GM04504 (cell line): ENCODE measurements at places on chromosomes 1 and 21.

- DNase-seq: no peak
Observed at GRCh38 chr1:89536555-89537341, 12.1 kb downstream of the LRRC8B start.

GRCh38 chr1:219797009-219797408 is 131.3 kb downstream of the SLC30A10 start:
- DNase-seq: no peak

- DNase-seq: no peak
Observed at GRCh38 chr21:29018540-29018939, 609 bp downstream of the RWDD2B start.

- peak; percentile 52 for DNase-seq
Observed at GRCh38 chr1:183163316-183163715, 22.7 kb upstream of the LAMC2 start.

- DNase-seq: no peak
Observed at GRCh38 chr1:8409106-8409505, 91.2 kb downstream of the SLC45A1 start.

DNA sequence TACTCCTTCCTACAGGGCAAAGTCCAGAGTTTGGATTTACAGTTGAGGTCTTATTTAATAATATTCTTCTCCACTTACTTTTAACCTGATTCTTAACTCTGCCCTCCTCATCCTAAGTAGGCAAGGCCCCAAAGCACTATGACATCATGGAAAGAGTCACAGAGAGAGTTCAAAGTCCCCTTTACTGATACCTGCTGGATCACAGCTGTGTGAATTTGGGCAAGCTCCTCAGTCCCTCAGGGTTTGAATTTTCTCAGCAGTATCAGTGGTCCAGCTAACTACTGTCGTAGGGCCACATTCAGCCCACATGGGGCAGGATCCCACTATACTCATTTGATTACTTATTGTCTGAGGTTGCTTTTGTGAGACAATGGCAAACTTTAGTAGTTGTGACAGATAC is 16.0 kb downstream of the TYW3 start:
- no peak for DNase-seq

DNA sequence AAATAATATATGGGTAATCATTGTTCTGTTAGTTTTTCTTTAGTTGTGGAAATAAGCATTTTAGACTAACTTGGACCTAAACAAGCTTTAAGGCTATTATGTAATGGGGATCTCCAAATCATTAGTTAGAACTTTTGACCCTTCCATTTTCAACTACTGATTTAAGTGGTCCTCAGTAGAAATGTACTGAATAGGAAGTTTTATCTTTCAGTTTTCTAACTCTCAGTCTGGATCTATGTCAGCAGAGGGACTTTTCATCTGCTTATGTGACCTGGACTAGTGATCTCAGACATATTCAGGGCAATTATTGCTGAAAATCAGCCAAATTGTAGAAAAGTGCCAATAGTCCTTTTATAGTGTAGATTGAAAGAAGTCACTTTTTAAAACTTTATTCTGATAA is 56.0 kb downstream of the SASS6 start:
- DNase-seq: no peak

GRCh38 chr1:67485046-67485811 is 55.0 kb upstream of the SERBP1 start:
- DNase-seq: no peak

GRCh38 chr1:115322631-115323030 is 15.4 kb downstream of the NGF start:
- no peak for DNase-seq

DNA sequence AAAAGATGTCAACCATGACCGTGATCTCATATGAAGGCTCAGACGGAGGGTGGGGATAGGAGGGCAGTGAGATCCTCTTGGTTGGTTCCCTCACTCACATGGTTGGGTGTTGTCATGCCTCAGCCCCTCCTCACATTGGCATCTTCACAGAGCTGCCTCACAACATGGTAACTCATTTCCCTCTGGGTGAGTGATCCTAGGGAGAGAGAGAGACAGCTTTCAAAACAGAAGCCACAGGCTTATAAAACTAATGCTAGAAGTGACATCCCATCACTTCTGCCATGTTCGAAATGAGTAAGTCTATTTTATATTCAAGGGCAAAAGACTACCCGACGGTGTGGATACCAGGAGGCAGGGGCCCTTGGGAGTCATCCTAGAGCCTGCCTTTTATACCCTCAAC is 145.5 kb downstream of the SPATA17 start:
- DNase-seq: no peak

DNA sequence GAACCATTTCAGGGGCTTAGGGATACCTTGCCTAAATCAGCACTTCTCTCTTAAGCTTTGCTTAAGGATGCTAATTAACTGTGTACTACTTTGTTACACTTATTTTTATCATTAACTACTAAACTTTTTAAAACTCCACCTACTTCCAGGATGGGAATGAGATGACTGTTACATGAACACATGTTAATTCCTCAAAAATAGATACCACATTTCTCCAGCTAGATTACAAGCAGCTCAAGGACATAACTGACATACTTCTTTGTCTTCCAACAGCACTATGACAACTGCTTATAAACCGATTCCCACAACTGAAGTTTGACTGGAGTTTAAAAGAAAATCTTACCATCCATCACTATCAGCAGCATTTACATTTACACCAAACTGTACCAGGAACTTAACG is 53.7 kb downstream of the TP53BP2 start:
- DNase-seq: no peak

- DNase-seq: no peak
Observed at GRCh38 chr21:20701235-20701634, 297.0 kb upstream of the NCAM2 start.

- no peak for DNase-seq
Observed at GRCh38 chr1:76079475-76080227, 5.1 kb downstream of the ST6GALNAC3 start.
